ENCODE measurements at places on chromosomes 1 and 21.

DNA sequence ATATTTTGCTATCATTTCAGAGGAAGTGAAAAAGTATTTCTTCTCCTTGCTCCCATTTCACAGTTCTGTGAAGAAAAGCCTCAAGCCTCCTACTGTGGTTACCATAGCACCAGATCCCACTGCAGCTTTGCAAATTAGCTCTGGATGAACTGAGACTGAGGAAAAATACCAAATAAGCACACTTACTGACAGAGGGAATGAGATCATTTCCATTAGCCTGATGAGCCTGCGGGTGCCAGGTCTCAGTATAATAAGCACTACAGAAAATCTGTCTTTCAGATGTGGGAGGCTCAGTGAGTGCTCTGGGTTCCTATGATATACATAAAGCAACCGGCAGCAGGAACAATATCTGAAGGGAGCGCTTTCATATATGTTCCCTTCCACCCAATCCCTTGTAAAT, 21.4 kb downstream of the XKR8 start:
- DNase-seq, result peak; percentile 18

- no peak for DNase-seq
Measured at GRCh38 chr1:73382966-73383365, 815.0 kb downstream of the LRRIQ3 start.

- no peak for DNase-seq
Measured at GRCh38 chr1:227928811-227929375, 18.8 kb downstream of the WNT9A start.

DNA sequence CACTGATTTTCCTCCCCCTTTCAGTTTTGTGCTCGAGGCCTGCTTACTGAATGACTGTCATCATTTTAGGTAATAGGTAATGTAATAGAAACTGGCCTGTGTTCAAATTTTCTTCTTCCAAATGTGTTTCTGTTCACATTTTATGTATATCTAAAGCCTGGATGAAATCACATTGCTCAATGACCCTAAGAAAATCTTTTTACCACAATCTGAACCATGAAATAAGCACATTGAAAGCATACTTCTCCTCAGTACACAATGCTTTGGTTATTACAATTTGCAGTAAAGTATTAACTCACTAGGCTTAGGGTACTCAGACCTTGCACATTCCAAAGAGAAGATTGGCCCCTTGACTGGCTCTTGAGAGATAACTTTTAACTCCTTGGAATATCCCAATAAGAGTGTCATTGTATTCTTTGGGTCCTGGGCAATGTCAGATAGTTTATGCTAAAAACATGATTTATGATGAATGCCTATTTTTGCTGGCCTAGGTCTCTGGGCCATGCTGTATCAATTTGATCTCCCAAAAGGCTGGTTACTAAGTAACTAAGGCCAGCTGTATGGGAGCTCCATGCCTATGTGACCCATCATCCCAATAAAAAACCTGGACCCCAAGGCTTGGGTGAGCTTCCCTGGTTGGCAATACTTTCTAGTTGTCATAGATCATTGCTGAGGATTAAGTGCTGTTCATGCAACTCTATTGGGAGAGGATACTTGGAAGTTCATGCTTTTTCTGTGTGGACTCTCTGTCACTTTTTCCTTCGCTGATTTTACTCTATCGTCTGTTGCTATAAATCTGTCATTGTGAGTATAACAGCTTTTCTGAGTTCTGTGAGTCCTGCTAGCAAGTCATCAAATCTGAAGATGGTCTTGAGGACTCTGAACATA, 293.9 kb downstream of the GRIK1 start:
- no peak for DNase-seq

DNA sequence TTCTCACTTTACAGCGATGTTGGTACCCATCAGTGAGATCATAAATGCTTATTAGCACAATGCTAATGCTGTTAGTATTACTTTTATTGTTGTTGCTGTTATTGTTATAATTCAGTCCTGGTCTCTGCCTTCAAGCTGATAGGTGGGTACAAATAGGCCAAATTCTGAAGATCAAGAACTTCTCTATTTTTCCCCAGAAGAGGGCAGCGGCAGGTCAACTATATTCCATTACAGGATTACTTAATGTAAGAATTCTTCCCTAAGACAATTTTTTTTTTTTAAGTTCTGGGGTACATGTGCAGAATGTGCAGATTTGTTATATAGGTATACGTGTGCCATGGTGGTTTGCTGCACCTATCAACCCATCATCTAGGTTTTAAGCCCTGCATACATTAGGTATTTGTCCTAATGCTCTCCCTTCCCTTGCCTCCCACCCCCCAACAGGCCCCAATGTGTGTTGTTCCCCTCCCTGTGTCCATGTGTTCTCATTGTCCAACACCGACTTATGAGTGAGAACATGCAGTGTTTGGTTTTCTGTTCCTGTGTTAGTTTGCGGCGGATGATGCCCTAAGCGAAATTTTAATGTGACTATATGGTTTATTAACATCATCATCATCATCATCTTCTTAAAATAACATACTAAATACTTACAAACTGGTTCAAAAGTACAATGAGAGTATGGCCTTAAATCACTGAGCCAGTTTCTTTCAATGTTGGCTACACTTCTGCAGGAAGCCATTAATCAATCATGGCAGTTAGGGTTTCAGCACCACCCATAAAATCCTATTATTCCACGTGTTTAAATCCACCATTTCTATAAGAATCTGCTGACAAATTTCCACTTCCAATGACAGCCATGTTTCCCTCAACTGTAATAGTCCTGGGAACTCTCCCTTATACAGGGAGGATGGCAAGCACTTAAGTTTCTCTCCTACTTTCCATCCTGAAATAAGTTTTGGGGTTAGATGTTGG, 19.2 kb downstream of the SLC19A2 start:
- DNase-seq, result peak; percentile 61

- DNase-seq, result no peak
Measured at GRCh38 chr1:25643929-25644328, 27.3 kb downstream of the MAN1C1 start.

DNA sequence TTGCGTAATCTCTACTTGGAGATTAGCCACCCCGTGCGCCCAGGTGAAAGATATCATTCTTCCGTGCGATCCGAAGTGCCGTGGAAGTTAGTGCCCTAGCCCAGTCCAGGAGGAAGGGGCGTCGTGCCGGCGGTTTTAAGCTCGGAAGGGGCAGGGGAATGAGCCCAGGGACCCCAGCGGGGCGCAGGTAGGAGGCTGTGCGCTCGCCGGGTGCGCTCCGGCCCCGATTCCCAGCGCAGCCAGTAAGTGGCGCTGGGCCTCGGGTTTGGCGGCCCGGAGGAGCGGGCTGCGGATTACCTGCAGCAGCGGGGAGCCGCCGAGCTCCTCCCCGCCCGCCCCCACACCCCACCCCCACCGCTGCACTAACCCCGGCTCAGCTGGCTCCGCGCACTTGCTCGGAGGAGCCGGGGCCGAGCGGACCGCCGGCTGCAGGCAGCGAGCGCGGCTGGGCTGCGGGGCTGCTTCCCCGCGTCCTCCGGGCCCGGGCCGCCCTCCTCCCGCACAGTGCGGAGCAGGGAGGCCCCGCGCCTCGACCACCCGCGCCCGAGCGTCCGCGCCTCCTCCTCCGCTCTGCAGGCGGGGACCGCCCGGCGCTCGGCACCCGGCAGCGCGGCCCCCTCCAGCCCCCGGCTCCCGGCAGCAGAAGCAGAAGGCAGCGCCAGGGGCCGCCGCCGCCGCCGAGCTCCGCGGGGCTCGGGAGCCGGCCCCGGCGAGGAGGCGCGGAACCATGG, at the start of gene RYR2:
TSS of gene RYR2 (plus strand) at position 390 of the 731 bp plus-strand sequence. CDS start at position 728, 338 bp downstream.
- peak; percentile 64 for DNase-seq

DNA sequence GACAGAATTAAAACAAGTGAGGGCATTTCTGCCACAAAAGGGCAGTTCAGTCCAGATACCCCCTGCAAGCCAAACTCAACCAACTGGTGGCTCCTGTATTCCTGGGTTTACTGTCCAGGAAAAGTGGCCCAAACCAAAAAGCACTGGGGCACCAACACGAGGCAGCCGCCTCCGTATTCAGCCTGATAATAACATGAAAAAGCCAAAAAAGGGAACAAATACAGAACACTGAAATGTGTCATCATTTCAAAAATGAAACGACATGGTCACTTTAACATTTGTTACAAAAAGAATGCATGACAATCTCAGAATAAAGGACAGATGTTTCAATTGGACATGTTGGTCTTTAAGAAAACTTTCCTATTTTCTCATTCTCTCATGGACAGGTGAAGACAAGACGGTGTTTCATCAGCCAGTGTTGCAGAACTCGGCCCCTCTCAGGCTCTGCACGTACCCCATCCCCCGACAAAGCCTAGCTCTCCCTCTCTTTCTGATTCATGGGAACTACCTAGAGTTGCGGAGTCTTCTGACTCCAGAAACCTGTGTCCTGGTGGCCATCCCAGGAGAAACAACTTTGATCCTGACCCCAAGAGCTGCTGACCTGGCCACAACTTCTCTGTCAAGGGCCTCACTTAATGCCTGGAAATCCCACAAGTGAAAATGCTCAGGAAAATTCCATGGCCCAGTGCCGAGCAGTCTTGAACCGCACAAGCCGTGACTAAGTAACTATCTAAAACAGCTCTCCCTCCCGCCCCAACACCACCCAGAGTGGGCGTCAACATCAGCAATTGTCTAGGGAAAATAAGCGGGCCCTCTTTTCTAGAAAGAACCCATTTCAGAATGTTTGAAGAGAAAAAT, 27.1 kb downstream of the ZBTB17 start:
- DNase-seq, result peak; percentile 77

DNA sequence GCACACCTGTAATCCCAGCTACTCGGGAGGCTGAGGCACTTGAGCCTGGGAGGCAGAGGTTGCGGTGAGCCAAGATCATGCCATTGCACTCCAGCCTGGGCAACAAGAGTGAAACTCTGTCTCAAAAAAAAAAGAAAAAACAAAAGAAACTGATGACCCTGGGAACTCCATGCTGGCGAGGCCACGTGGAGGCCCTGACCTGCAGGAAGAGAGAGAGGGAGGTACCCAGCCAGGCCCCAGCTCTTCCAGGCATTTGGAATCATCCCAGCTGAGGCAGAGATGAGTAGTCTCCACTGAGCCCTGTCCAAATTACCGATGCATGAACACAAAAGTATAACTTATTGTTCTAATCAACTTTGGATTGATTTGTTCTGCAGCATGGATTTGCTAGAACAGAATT, 132.0 kb upstream of the ZBTB40 start:
- DNase-seq, result no peak

DNA sequence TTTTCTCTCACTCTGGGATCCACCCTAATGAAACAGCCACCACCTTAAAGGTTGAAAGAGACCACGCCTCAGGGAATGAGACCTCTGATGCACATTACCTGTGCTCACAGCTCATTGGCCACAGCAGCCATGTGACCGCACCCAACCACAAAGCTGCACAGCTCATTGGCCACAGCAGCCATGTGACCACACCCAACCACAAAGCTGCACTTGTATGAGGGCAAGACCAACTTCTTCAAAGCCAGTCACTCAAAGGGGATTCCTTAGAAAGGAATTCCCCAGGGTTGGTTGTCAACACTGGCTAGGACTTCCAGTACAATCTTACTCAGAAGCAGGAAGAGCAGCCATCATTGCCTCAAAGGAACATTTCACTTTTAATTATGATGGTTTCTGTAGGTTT, 43.6 kb upstream of the PDE9A start:
- DNase-seq, result no peak

- DNase-seq, result no peak
Measured at GRCh38 chr1:151944126-151944856, 35.0 kb upstream of the THEM4 start.

DNA sequence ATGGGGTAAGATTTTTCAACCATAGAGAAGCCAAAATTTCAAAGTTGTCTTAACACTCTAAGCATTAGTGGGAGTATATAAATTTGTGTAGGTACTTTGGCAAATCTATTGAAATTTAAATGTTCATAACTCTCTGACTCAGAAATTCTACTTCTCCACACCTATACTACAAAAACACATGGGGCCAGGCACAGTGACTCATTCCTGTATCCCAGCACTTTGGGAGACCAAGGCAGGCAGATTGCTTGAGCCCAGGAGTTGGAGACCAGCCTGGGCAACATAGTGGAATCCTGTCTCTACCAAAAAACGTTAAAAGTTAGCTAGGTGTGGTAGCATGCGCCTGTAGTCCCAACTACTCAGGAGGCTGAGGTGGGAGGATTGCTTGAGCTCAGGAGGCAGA, 41.3 kb upstream of the RAVER2 start:
- no peak for DNase-seq

GRCh38 chr21:39011911-39012310, 171.3 kb downstream of the PSMG1 start:
- DNase-seq, result no peak

DNA sequence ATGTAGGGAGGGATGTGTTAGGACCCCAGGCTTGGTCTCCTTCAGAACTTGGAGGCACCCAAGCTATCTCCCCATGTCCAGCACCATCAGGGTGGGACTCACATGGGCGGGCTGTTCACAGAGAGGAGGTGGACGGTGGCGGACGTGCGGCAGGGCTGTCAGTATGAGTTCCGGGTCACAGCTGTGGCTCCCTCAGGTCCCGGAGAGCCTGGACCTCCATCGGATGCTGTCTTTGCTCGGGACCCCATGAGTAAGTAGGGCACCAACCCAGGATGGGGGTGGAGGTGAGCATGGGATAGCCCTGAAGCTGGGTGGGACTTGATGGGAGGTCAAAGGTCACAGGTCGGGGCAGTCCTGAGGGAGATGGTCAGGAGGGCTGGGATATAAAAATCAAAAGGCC, 27.8 kb downstream of the IGFN1 start:
- no peak for DNase-seq

DNA sequence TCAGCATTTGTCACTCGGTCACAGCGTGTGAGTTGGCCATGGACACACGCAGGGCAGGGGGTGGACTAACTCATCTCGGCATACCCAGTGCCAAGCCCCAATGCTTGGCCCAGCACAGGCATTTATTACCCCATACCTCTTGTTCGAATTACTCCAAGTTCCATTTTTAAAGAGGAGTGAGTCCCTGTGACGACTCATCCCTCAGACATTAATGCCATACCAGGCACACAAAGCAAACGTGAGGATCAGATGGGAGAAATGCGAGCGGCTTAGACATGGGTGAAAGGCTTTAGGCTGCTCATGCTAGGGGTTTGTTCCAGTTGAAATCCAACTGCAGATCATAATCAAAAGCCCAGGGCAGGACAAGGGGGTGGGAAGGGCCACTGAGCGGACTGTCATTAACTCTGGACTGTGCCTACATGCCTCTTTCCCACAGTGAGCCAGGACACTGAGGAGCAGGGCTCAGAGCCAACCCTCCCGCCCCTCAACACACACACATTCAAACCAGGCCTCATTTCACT, 118.5 kb upstream of the NGF start:
- no peak for DNase-seq

- no peak for DNase-seq
Measured at GRCh38 chr1:211099393-211099792, 34.6 kb downstream of the KCNH1 start.

DNA sequence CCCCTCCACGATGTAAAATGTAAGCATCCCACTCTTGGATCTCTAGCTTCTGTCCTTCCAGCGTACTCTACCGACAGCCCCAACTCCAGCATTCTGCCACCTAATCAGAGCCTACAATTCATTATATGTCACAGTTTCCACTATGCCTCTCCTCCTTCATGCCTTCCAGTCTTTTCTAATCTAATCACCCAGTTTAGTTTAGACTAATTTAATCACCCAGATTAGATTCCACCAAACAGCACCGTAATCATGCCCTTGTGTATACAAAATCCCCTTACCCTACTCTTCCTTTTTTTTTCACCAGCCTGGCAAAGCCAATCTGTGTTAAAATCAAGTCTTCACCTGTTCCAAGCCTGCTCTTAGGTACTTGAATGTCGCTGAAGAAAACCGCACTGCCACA, 49.8 kb upstream of the KANK4 start:
- DNase-seq, result no peak

All from A673 (cell line).